Stimulated activated CD4-positive, alpha-beta T cell treated with anti-CD3 and anti-CD28 coated beads, Interleukin-4, amount 100 ng/mL, for 24 hours (primary cell): ENCODE measurements at places on chromosomes 5 and 9.

- no peak for DNase-seq
Observed at GRCh38 chr9:34707130-34707529, 2.8 kb downstream of the CCL21 start.

GRCh38 chr5:76204713-76205112 lies 121.5 kb downstream of the SV2C start:
- no peak for DNase-seq

- DNase-seq, result no peak
Observed at GRCh38 chr9:125447202-125447802, 185.7 kb downstream of the GAPVD1 start.

DNA sequence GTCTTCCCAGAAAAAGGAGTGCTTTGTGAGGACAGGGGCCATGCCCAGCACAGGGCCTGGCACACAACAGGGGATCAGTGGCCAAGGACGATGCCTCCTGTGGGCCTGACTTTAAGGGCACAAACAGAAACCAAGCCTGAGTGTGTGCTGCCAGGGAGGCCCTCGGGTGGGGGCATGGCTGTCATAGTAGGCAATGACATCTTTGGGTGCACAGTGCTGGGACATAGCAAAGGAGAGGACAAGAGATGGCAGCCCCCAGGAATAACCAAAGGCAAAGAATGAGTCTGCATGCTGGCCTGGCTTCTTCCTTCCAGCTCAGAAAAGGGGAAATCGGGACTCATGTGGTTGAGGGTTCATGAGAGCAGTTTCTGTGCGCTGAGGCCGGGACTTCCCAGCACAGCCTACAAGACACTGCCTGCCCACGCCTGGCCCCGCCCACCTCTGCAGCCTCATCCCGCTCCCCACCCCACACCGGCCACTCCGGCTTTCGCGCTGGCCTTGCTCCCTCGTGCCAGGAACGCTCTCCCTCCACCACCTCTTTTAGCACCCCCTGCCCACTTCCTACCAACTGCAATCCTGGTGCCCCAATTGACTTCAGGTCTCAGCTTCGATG lies 13.8 kb upstream of the LHX2 start:
- no peak for DNase-seq

DNA sequence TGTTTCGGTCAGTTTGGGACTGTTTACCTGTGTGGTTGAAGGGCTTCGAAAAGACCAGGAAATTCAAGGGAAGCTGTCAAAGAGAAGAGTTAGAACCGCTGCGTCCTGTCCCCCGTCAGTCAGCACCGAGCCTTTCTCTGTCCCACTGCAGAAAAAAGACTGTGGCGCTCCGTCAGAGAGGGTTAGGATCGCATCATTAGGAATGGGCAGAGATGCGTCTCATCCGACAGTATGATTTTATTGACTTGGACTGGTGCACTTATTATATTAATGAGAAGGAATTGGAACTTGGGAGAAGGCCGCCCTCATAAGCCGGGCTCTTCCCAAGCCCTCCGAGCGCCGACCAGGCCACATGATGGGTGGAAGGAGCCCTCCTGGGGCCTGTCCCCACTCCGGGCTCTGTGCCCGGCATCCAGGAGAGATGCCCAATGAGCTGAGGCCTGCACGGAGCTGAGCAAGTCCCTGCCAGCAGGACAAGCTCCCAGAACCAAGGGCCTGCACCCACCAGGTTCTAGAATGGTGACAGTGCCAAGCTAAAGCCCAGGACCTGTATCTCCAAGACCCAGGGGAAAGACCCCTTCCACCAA lies 71.5 kb downstream of the NEK6 start:
- DNase-seq, result no peak

DNA sequence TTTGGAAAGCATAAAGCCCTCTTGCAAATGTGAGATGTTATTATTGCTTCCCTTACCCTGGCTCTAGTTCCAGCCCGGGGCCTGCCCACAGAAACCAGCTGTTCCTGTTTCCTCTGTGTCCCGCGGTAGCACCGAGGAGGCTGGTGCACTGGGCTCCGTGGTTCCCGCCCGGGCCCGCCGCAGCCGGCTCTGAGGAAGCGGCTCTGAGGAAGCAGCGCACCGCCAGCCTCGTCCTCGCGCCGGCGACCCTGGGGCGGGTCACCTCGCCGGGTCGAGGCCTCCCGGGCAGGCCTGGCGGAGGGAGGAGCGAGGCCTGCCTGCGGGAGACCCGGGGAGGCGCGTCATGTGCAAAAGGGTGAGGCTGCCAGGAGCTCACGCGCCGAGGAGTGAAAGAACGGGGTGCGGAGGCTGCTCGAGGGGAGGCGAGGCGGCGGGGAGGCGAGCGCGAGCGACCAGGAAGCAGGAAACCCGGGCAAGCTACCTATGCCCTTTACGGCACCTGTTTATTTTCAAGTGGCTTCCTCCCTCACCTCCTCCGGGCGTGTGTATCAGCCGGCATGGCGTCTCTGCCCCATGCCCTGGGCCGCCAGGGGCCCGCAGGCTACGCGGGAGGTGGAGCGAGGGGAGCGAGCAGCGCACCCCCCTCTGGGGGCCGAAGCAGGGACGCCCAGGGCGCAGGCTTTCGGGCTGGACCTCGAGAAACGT lies 61.3 kb upstream of the MEGF10 start:
- DNase-seq, result peak; percentile 43
